Effector CD4-positive, alpha-beta T cell (primary cell): ENCODE measurements at places on chromosomes 3 and 15.

DNA sequence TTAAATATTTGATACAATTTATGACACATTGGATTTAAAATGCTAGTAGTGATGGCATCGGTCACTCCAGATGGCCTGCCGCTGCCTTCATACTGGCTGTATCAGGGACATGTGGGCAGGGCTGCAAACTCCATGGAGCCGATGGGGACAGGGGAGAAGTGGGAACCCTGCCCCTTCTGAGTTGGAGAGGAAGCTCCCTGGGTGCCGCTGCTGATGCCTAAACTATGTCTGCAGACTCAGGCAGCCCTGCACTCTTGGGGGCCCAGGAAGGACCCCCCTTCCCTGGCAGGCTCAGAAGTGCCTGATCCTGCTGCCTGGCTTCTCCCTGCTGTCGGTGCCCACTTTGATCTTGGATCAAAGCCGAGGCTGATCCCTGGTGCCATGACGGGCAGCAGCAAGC is 1522.1 kb downstream of the OTOL1 start:
- no peak for DNase-seq

DNA sequence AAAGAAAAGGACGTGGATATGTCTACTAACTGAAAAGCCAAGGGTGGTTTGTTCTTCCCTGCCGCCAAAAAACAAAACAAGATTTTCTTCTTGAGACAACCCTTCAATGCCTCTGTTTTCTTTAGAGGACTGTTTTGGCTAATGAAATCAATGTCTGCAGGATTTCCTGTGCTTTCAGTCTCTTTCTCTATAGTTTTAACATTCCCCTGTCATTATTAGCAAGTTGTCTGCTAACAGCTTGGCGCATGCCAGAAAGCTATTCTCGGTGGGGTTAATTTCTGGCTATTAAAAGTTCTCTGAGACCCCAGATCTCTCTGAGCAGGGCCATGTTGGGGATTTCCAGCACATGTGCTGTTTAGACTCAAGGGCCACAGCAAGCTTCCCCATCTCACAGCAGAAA is 56.7 kb downstream of the ITPR1 start:
- no peak for DNase-seq

DNA sequence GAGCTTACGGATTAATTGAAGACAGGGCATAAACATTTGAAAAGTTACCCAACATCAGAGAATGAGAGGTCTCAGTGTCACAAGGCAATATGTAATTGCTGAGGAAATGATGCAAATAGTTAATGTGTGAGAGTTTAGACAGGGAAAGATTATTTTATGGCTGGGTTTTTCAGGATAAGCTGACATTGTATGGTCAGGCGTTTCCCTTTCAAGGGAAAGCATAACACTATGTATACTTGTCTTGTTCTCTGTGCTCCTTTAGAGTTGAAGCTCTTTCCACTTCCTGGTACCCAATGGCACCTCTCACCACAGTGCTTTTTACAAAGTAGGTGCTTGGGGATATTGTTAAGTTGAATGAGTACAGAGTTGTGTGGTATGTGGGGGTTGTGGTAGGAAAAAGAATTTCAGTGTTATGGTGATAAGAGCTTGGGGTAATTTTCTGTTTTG is 19.9 kb downstream of the IQGAP1 start:
- DNase-seq = no peak

GRCh38 chr3:114418107-114418506 is 124.3 kb downstream of the TIGIT start:
- no peak for DNase-seq

GRCh38 chr3:43317461-43318316 is 31.3 kb downstream of the SNRK start:
- no peak for DNase-seq

DNA sequence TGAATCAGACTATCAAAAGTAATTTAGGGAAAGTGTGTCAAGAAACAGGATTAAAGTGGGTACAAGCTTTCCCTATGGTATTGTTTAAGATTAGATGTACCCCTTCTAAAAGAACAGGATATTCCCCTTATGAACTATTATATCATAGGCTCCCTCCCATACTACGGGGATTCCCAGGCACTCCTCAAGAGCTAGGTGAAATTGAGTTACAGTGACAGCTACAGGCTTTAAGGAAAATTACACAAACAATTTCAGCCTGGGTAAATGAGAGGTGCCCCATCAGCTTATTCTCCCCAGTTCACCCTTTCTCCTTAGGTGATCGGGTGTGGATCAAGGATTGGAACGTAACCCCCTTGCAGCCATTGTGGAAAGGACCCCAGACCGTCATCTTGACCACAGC is 240.8 kb upstream of the CNTN6 start:
- no peak for DNase-seq

DNA sequence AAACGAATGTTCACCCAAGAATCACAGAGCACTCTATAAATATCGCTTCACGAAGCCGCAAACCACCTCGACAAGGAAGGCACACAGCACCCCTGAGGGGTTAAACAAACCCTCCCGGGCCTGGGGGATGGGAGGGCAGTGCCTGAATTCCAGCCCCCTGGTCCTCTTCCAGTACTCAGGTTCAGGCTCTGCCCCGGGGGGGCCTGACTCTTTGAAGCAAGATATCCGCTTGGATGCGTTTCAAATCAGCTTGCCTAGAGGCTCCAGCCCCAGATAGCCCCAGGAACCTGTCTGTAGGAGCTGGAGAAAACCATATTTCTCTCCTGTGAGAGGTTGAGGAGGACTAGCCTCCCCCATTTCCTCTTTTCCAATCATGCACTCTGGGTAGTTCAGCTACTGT is 194.7 kb downstream of the WNT5A start:
- DNase-seq = no peak

GRCh38 chr15:73284090-73284716 is 84.6 kb downstream of the HCN4 start:
- no peak for DNase-seq

- no peak for DNase-seq
Observed at GRCh38 chr3:183697123-183697609, 431 bp upstream of the YEATS2 start.

DNA sequence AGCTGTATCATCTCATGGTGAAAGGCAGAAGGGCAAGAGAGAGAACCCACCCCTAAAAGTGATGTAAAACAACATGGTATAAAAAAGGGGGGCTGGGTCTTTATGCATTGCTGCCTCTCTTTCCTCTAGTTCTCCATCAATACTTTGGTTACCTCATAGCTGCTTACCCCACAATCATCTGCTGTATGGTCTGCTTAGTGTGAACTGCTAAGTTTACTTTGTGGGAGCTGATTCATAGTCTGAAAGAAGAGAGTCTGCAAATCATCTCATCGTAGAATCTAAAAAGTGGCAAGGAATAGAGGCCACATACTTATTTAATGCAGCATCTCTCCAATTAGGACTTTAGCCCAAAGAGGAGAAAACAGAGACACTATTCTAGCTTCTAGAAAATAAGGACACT is 546.8 kb downstream of the GBE1 start:
- DNase-seq = no peak

DNA sequence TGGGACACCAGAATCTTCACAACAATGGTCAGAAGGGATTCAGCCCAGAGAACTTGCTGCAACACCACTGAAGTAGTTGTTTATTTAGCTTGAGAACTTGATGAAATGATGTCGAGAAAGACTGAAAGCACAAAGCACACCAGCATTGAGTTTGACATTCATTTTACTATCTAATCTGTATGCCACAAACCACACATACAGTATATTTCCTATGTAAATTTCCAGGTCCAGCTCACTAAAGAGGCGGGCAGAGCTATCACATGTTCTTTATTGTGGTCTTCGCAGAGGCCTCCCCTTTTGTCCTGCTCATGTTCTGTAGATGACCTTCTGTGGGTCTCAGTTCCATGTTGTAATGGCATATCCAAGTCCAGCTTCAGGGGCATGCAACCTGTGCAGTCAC is 10.4 kb upstream of the FMN1 start:
- DNase-seq = no peak

GRCh38 chr15:35444557-35445204 is 101.3 kb downstream of the DPH6 start:
- DNase-seq = no peak

DNA sequence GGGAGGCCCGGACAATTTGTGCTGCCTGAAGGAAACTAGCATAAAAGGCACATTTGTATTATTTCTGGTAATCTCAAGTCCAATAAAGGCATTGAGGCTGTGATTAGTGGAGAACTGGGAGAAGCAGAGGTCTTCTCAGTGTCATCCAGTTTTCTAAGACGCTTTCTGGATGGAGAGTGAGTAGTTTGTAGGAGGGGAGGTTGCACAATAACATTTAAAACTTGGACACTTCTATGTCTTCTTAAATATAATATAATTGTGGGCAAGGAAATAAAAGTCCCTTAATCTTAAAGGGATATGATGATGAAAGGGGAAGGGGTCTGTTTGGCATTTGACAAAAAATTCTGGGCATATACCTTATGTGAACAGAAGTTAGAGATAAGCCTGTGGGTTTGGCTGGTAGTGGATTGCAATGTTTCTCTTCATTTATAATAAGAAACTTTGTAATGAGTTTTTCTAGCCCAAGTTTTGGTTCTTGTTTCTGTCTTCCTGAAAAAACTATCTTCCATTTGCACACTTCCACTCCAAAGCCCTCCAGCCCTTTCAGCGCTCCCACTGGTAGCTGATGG is 291.6 kb upstream of the TGFBR2 start:
- no peak for DNase-seq

DNA sequence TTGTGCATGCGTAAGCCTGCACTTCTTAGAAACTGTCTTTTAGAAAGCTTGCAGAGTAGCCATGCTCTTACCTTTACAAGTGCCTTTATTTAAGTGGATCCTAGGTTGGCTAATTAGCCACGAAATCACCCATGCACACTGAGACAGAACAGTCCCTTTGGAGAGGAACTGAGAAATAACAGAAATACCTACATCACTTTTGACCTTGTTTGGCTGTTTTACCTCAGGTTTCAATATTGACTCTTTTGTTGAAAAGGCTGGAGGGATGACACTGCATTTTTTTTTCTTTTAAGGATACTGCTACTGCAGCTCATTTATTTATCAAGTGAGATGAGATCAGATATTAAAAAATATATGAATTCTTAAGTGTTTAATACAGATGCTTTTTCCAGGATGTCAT is 155.6 kb upstream of the GOLIM4 start:
- DNase-seq = no peak

DNA sequence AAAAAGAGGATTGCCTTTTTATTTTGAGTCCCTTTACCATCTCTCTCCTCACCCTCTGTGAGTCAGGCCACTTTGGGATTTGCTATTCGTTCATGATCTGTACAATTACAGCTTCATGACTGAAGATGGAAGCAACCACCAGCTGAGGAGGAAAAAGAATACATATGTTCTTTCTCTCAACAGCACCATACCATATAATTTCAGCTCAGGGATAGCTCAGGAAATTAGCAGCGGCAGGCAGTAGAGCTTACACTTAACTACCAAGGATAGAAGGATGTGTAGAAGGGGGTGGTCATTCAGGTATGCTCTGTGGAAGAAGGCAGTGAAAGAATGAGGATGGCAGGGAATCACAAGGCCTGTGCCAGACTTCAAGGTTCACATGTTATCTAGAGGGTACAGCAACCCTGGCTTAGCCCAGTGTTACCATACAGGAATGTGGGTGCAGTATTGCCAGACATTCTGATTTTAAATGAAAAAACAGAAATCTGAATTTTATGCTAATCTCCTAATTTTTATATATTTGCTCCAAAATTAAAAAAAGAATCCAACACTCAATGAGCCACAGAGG is 17.9 kb downstream of the PLS1 start:
- no peak for DNase-seq

- DNase-seq = no peak
Observed at GRCh38 chr3:161117646-161118045, 12.5 kb upstream of the B3GALNT1 start.

GRCh38 chr15:71121442-71121841 is 6.2 kb downstream of the THSD4 start:
- no peak for DNase-seq

DNA sequence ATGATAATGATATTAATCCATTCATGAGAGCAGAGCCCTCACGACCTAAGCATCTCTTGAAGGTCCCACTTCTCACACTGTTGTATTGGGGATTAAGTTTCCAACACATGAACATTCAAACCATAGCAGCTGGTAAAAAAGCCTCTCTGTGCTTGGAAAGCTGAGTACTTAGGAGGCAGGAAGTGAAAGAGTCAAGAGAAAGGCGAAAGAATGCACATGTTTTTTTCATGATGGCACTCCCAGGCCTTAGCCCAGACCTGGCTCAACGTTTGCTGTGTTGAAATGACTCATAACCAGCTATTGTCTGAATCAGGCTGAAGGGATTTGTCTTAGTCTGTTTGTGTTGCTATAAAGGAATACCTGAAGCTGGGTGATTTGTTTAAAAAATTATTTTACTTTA is 84.4 kb upstream of the RGMA start:
- DNase-seq = no peak

- DNase-seq = no peak
Observed at GRCh38 chr15:67146234-67146633, 80.8 kb downstream of the SMAD3 start.

DNA sequence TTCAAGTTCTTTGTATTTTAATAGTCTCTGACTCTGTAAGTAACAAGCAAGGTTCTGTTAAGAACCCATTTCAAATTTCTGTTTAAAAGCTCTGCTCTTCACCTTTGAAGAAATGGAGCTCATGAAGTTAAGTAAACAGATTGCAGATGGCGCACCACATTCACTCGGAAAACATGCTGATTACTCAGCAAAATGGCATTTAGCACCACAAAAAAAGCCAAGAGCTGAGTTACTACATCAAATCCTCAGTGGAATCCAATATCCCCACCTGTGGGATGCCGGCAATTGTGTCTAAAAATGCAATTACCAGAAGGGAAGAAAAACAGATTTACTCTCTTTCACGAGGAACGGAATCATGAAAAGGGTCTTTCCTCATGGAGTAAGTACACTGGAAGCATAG is 758.0 kb downstream of the NTRK3 start:
- DNase-seq = no peak

DNA sequence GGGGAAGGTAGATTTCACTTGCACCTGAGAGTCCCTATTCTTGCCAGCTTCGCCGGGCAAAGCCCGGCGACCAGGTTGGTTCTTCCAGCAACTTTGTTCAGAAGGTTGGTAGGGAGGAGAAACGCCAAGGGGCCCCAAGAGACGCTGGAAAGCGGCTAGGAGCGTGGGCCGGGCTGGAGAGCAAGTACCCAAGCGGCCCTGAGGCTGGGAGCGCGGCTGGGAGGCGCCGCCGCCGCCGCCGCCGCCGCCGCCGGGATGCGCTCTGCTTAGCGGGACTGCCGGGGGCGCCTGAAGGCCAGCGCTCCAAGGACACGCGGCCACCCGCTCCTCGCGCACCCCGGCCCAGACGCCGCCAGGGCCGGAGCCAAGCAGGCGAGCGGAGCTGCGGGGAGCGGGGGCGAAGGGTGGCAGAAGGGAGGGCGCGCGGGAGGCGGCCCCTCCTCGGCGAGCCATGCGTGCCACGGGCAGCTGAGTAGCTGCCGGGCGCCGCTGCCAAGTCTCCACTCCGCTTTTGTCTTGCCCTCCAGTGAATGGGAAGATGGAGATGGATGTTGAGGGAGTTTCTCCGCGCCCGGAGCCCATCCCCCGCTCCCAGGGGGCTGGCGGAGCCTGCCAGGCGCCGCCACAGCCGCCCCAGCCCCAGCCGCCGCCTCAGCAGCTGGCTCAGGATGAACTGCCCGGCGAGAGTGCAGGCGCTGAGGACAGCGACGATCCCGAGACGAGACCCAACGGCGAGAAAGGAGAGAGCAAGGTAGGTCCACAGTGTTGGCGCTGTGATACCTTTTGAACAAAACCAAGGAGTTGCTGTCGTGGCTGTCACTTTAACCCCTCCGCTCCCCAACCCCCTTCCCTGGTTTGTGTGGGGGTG is 227.4 kb upstream of the AZI2 start:
- DNase-seq = no peak
